ENCODE measurements at places on chromosomes 1 and 21.

DNA sequence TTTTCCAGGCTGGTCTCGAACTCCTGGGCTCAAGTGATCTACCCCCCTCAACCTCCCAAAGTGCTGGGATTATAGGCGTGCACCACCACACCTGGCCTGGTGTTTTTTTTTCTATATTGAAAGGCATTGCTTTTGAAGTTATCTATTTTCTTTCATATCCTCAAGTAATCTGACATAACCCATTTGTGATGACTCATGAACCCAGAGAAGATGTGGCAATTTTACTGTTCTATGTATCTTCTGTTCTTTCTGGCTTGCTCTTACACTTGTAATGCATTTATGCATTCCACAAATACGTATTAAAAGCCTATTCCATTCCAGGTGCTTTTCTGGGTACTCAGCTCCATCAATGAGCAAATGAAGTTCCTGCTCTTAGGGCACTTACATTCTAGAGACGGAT is 29.9 kb upstream of the ERRFI1 start:
- no peak for DNase-seq

DNA sequence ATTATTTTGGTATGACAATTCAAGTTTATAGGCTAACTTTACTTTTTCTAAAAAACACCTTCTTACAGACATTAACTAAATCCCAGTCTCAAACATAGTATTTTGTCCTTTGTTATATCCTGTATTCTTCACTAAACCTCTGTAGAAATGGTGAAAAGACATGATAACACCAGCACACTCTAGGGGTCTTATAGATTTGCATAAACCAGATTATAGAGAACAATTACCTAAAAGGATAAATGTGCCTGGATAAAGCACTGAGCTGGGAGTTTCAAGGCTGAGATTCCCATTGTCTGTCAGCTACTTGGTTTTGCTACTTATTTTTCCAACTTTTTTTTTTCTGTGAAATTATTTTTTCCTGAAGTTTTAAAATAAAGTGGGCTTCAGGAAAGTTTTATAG is 1288.6 kb upstream of the TMPRSS15 start:
- no peak for DNase-seq

GRCh38 chr1:234975122-234975940 is 153.3 kb downstream of the TOMM20 start:
- DNase-seq = no peak

DNA sequence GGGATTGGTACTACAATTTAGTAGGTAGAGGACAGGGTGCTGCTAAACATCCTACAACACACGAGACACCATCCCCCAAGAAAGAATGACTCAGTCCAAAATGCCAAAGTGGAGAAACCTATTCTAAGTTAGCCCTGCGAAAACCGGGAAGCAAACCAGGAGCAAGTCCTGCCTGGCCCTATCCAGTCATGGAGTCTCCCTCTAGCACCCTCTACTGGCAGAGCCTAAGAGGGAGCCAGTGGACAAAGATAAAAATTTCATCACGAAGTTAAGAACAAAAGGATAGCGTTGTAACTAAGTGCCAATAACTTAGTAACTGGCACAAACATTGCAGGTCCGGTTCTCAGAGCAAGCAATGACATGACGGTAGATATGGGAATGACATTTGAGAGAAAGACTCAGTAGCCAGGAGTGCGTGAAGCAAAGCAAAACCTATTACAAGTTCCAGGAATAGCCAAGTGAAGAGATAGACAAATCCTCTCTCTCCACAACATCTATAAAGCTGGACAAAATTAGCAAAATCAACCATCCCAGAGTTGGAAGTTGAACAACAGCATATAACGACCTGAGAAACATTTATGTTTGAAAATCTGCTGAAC is 383.5 kb downstream of the OMA1 start:
- no peak for DNase-seq

DNA sequence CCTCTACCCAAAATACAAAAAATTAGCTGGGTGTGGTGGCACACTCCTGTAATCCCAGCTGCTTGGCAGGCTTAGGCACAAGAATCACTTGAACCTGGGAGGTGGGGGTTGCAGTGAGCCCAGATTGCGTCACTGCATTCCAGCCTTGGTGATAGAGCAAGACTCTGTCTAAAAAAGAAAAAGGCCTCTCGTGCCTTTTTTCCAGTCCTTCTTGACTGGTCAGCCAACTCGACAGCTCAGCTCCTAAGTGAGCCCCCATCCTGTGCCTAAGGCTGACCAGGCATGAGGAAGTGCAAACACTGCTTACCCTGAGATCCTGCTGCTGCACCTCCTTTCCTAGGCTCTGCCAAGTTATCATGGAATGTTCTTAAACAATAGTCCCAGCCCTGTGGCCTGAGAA is 10.1 kb upstream of the PROK1 start:
- no peak for DNase-seq
